ENCODE measurements at places on chromosomes 13 and 19.

DNA sequence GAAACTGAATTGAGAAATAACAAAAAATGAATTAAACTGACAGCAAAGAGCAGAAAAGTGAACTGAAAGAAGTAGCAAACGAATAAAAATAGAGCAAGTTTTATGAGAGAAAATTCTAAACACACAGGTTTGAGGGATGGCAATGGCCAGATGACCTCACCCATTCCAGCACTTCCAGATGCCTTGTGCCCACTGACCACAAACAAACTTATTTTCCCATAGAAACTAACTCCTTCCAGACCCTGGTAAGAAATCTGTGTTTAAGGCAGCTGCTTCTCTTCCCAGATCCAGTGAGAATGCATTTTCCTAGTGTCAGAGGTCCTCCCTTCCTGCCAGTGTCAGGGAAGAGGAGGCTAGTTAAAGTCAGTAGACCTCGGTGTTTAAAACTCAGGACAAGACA is 51.7 kb downstream of the RXFP2 start:
- H3K36me3 ChIP-seq = no peaks in the 10 kb centered on the region
- no peaks in the 10 kb centered on the region for H3K27me3 ChIP-seq
- H3K4me1 ChIP-seq = 0 out of 2 replicates have a peak, but pooled peaks cover 3% of the 10 kb centered on the region
- no peak overlapping the region for H3K4me3 ChIP-seq

- H3K4me1 ChIP-seq = peaks cover 25% of the 10 kb centered on the region
- peaks cover 18% of the 10 kb centered on the region for H3K36me3 ChIP-seq
- no peak overlapping the region for H3K4me3 ChIP-seq
- DNase-seq = no peak
- H3K27ac ChIP-seq = 0 out of 2 replicates have a peak overlapping the region, but pooled peaks have one; percentile 24
Observed at GRCh38 chr19:51694318-51695085, 1.4 kb downstream of the SPACA6 start.

DNA sequence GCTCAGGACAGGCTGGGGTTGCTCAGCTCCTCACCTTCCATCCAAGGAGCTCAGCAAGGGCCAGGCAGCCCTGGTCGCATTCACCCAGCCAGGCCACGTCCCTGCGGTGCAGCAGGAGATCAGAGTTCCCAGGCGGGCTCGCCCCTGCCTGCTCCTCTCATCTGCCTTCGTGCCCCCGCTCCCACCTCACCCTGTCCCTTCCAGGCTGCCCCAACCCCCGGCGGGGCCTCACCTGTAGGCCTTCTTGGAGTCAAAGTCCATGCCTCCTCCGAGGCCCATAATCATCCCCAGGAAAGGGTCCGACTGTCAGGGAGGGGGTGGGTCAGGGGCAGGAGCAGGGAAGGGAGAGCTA is 1.3 kb upstream of the RINL start:
- H3K27ac ChIP-seq = no peak overlapping the region
- peaks cover 26% of the 10 kb centered on the region for H3K4me1 ChIP-seq
- no peaks in the 10 kb centered on the region for H3K36me3 ChIP-seq
- no peak for DNase-seq
- no peak overlapping the region for H3K4me3 ChIP-seq

DNA sequence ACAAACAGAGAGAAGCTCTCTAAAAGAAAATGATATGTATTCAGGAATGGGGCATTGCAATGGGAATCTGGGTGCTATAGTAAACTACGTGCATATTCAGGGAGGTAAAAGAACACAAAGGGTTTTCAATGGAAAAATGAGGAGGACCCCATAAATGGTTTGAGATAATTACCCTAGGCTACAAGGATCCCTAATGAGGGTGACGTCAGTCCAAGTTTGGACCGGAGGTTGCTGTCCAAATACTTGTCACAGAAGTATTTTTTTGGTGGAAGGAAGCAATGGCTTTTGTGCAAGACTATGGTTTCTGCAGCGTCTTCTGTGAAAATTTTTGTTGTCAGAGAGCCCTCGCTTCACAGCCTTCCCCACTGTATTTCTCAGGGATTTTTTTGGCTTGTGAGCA is 995 bp upstream of the CEACAM18 start:
- no peak for DNase-seq
- H3K27ac ChIP-seq = no peak overlapping the region
- no peaks in the 10 kb centered on the region for H3K36me3 ChIP-seq
- H3K4me1 ChIP-seq = no peaks in the 10 kb centered on the region

DNA sequence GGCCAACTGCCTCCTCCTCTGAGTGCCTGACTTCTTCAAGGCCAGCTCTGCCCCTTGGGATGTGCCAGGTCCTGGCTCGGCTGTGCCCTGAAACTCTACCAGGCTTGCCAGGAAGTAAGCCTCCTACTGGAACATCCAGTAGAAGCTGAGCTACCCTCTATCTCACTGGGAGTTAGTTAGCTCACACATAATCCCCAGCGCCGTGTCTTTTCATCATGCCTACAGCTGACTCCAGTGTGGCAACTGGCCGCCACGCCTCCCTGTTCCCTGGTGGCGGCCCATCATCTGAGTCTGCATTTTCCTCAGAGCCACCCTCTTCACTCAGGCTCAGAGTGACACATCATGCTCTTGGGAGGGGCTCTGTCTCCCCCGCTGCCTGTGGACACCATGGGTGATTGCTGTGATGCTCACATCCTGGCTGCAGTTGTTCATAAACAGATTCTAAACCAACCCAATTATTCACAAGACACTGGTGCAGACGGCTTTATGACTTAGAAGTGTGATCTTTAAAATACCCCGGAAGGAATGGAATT is 131.9 kb upstream of the IRS2 start:
- no peaks in the 10 kb centered on the region for H3K36me3 ChIP-seq
- H3K27ac ChIP-seq = no peak overlapping the region
- H3K27me3 ChIP-seq = no peaks in the 10 kb centered on the region
- no peaks in the 10 kb centered on the region for H3K4me1 ChIP-seq
- no peak overlapping the region for H3K4me3 ChIP-seq

DNA sequence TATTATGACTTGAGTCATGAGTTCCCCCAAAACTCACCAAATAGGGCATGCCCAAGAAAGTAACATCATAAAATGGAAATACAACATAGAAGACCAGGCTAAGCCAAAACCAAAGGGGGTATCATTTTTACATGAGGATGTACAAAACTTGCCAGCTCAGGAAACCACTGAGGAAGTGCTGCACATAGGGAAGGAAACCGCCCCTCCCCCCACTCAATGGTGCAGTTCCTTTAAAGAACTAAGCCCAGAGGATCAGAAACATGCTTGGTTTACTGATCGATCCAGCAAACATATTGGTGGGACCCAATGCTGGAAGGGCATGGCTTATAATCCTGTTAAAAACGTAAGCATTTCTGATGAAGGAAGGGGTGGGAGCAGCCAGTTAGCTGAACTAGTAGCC is 4.2 kb upstream of the ZNF486 start:
- H3K4me3 ChIP-seq = no peak overlapping the region
- no peaks in the 10 kb centered on the region for H3K36me3 ChIP-seq
- DNase-seq = no peak
- no peaks in the 10 kb centered on the region for H3K27me3 ChIP-seq
- peaks cover 59% of the 10 kb centered on the region for H3K4me1 ChIP-seq

- H3K27ac ChIP-seq = peak overlapping the region; percentile 70
- no peaks in the 10 kb centered on the region for H3K27me3 ChIP-seq
- DNase-seq = no peak
- H3K36me3 ChIP-seq = peaks cover 8% of the 10 kb centered on the region
- peak overlapping the region; percentile 90 for H3K4me3 ChIP-seq
- H3K4me1 ChIP-seq = peaks cover 48% of the 10 kb centered on the region
Observed at GRCh38 chr19:39407660-39408391, 1.2 kb downstream of the ZFP36 start.

GRCh38 chr19:18966307-18966706 is 25.3 kb upstream of the HOMER3 start:
- H3K4me3 ChIP-seq = no peak overlapping the region
- no peaks in the 10 kb centered on the region for H3K36me3 ChIP-seq
- no peak for DNase-seq
- peaks cover 16% of the 10 kb centered on the region for H3K27me3 ChIP-seq

Measured in WTC11 (cell line).